ENCODE measurements at places on chromosomes 2 and 18.

- DNase-seq = no peak
Observed at GRCh38 chr18:7950380-7951136, 383.4 kb downstream of the PTPRM start.

DNA sequence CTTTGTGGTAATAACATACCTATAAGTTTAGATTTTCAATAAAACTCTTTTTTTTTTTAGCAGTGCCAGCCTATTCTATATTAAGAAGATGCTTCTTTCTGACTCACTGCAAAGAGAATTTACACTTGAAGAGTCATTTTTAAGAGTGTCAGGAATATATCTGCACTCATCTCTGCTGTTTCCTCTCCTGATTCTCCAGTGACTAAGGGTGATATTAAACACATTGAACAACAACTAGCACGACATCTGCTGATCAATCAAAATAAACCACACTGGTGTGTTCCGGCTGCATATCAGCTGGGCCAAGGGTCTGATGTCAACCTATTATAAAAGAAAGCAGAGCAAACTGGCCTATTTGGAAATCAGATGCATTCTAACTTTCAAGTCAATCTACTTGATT is 15.0 kb downstream of the RAB27B start:
- no peak for DNase-seq

DNA sequence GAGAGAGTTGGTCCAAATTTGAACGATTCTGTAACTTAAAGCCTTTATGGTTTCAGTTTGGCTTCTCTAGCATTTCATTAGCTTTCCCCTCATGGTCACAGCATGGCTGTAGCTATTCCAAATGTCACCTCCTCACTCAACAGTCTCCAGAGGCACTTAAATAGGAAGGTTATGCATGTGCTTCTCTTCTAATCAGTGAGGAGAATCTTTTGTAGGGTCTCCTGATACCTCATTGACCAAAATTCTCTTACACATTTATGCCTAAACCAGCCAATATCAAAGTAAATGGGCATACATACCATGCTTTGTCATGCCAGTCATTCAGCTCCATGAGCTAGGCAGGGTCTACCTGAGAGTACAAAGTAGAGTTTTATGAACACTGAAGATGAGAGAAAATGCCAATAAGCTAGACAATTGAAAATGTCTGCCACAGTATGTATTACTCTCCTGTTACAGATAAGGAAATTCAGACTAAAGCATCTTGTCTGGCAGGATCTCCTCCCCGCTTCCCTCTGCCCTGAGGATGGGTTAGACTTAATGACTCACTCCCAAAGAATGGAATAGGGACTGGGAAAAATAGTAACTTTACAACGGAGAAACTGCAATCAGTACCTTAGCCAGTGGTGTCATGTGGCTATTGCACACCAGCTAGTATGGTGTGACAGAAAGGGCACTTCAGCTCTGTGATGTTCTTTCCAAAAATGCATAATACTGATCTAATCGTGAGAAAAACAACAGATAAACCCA is 15.4 kb downstream of the DSG2 start:
- DNase-seq = no peak

DNA sequence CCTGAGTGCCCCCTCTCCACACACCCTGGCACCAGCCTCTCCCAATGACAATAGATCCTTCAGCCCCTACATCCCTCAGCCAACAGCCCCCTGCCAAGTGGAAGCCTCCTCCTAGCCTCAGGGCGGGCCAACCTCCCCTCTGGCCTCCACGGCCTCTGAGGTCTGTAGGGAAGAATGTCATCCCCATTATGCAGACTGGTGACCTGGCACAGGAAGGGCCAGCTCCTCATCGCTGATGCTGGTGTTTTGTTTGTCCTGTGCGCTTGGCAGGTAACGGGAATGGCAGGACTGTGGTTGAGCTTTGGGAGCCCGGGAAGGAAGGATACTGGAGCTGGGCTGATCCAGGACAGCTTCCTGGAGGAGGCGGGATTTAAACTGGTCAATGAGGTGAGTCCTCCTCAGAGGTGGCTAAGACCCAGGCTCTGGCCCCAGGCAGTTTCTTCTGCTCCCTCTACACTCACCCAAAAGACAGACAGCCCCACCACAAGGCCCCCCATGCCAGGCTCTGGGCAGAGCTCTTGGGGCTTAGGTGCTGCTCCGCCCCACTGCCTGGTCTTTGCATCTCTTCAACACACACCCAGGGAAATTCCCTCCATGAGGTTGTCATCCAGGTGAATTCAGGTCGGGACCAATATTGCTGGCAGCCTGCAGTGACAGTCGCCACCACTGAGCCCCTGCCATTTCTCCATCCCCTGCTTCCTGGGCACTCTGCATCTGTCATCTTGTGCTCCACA is 75.2 kb upstream of the SMAD7 start:
- no peak for DNase-seq

DNA sequence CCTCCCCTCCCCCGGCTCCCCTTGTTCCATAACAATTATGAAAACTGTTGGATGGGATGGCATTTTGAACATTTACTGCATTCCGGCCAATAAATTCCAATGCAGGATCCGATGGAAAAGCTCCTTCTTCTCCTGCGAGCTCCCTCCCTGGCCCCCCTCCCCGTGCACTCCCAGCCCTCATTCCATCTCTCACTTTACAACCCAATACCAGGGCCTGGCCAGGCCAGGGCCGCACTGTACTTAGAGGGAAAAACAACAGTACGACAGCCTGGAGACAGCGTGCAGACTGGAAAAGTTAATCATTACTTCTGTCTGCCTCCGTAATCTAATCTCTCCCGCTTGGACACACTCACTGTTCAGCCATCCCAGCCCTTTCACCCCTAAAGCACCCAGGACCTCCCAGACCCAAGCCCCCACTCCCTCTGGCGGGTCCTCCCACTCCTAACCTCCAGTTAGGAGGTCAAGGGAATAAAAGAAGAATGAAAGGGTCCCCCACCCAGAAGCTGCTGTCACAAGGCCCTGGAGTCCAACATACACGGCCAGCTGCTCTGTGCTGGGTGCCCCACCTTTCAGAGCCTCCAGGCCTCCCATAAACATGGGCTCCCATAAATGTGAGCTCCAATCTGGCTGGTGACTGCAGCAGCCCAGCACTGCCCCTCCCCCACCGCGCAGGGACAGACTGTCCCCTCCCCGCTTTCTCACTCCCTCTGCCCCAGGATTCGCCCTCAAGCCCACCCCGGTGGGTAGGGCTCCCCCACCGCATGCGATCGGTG is 20.6 kb downstream of the SMAD7 start:
- no peak for DNase-seq

DNA sequence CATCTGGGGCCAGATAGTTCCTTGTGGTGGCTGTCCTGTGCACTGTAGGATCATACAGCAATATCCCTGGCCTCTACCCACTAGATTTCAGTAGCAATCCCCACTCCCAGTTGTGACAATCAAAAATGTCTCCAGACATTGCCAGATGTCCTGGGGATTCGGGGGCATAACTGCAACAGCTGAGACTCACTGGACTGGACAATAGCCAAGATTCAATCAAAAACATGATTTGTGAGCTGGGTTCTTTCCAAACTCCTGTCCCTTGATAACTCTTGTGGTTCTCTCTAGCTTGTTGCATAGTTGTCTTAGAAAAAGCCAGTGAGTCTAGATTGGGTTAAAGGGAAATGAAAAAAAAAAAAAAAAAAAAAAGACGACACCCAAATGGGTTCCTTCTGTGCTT is 293.4 kb downstream of the CELF4 start:
- DNase-seq = no peak

GRCh38 chr2:233471291-233472035 is 95.1 kb downstream of the USP40 start:
- peak; percentile 18 for DNase-seq

GRCh38 chr2:204824751-204825453 is 279.6 kb downstream of the PARD3B start:
- DNase-seq = no peak

GRCh38 chr2:226251661-226252060 is 548.0 kb downstream of the IRS1 start:
- no peak for DNase-seq

- no peak for DNase-seq
Observed at GRCh38 chr2:202109139-202109736, 36.2 kb downstream of the KIAA2012 start.

GRCh38 chr2:70391988-70392387 is 90.1 kb upstream of the FAM136A start:
- DNase-seq = no peak

- no peak for DNase-seq
Observed at GRCh38 chr2:155218945-155219344, 520.5 kb downstream of the KCNJ3 start.

- no peak for DNase-seq
Observed at GRCh38 chr2:173747035-173747434, 218.1 kb downstream of the SP3 start.

GRCh38 chr2:227228061-227228667 is 63.7 kb downstream of the COL4A3 start:
- DNase-seq = no peak

DNA sequence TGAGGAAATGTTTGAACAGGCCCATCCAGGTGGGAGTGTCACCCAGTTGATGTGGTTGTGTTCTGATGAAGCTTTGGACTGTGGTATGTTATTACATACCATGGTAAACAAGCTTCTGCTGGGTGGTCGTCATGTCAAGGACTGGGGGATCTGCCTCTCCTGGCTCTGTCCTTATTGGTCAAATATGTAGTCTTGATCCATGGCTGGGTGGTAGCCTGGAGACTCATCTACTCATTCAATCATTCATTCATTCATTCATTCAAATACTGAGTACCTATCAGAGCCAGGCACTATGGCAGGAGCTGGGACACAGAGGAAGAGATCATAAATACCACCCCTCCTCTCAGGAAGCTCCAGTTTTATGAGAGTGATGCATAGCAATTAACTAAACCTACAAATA is 60.8 kb downstream of the TACR1 start:
- no peak for DNase-seq

DNA sequence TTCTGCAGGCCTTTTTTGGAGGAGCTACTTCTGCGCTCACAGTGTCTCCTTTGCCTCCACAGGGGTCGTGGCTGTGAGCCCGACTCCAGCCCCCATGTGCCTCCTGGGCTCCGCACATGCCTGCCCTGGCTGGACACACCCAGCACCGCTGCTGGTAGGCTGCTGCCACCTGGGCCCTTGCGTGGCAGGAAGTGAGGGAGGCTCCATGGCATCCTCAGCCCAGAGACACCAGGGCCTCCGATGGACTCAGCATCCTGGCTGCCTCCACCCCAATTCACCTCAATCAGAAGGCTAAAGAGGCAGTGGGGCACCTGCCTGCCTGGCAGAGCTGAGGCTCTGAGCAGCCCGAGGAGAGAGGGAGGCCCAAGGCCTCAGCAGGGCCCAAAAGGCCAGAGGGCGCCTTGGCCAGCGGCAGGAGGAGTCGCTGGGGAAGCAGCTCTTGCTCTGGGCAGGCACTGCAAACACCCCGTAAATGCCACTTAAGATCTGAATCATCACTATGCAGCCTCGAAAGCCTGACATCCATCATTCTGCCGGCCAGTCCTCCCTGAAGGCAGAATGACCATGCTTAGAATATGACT is 68.3 kb upstream of the OTOS start:
- DNase-seq = no peak

DNA sequence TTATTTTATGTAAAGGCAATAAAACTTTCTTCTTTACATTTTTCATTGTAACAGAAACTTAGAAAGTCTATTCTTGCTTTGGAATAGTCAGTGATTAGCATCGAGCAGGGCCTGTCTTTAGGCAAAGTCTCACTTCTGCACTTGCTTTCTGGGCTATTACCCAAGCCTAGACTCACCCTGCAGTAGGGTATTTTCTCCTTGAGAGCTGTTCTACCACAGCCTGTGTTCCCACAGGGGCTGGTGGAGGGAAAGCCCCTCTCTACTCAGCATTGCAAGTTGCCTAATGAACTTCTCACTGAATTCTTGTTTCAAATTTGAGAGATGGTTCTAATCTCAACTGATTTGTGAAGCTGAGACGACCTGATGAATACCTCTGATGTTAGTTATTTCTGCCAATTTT is 111.7 kb upstream of the KLHL14 start:
- no peak for DNase-seq

DNA sequence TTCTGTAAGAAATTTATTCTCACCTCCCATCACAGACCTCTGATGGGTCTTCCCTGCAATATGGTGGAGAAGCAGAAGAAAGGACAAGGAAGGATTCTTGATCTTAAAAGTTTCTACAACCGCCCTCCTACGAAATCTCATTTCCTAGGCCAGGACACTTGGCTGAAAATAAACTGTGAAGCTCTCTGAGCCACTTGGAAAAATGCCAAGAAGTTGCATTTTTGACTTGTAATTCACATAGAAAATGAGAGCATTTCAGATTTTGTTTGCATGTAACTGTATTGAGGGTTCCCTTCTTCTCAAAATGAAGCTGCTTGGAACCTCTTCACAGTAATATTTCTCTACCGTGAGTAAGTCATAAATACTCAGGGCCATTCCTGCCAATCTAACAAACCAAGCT is 458.3 kb upstream of the SLC14A2 start:
- no peak for DNase-seq

DNA sequence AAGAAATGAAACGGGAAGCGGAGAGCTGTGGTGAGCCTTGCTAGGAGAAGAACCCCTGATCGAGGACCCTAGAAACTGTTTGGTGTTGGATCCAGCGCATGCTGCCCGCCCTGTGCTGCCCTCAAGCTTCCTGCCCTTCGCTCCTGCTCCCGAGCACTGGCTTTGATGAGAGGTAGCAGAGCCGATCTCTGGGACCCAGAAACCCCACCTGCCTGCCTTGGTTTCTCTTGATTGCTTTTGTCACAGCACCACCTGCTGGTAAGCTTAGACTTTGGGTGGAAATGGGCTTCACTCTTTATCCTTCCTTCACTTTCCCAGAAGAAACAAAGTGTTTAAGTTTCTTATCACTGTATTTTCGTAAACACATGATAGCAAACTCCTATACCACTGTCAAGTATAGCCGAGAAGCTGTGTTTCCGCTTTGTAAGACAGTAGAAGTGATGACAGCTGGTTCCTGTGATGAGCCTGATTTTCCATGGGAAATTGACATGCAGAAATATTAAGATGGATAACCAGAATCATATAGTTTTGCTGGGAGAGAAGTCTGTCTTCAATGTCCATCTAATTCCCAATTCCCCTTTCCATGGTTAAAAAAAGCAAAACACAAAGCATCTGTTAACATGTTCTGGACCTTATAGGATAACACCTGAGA is 267.4 kb downstream of the PHLPP1 start:
- no peak for DNase-seq

DNA sequence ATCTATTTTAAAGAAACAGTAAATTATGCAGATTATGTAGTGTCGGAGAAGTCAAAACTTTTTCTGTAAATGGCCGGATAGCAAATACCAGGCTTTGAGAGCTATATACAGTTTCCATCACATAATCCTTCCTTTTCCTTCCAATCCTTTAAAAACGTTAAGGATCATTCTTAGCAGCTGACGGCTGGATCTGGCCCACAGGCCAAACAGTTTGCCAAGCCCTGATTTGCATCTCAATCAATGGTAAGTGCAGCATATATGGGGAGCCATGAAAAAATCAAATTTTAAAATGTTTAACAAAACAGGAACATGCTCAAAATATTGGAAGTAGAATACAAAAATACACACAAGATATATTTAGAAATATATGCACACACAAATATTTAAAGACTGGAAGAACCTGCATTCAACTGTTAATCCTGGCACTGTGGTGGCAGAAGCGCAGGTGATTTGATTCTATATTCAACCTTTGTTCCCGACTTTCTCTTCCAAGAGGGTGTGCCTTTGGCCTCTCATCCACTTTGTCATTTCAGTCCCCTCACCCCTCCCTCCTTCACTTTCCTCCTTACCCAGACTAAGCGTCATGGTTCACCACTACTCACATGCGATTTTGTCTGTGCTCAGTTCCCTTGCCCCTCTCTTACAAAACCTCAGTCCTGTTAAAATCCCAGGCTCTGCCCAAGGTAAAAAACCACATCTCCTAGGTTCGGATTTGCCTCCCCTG is 27.3 kb downstream of the NDUFA10 start:
- DNase-seq = no peak

- DNase-seq = no peak
Observed at GRCh38 chr2:236584521-236585384, 15.1 kb downstream of the ACKR3 start.

Data from omental fat pad (tissue), 4 donors.